ENCODE measurements at places on chromosomes 1 and 21.

- DNase-seq, result peak; percentile 87
Measured at GRCh38 chr1:235069577-235070563, 58.8 kb downstream of the TOMM20 start.

- peak; percentile 1 for DNase-seq
Measured at GRCh38 chr1:63799307-63799706, 25.5 kb downstream of the ROR1 start.

- no peak for DNase-seq
Measured at GRCh38 chr1:153532181-153532580, 3.6 kb downstream of the S100A6 start.

DNA sequence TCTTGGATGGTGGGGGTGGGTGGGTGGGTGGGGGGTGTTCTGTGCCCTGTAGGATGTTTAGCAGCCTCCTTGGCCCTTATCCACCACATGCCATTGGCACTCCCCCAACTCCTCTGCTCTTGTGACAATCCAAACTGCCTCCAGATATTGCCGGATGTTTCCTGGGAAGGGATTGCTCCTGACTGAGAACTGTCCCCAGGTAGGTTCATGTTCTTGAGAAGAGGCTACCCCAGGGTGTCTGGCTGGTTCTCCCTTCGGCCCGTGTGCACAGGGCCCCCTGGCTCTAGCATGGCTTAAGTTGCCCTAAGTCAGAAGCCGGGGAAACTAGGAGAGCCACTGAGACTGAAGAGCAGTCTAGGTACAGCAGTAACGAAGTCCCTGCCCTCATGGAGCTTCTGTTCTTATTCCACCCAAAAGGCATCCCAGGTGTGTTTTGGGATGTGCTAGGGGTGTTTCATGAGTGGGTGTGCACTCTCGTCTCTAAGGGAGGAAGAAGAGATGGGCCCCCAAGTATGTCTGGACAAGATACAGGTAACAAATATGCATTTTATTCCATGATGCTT, 19.8 kb upstream of the THRAP3 start:
- peak; percentile 51 for DNase-seq

DNA sequence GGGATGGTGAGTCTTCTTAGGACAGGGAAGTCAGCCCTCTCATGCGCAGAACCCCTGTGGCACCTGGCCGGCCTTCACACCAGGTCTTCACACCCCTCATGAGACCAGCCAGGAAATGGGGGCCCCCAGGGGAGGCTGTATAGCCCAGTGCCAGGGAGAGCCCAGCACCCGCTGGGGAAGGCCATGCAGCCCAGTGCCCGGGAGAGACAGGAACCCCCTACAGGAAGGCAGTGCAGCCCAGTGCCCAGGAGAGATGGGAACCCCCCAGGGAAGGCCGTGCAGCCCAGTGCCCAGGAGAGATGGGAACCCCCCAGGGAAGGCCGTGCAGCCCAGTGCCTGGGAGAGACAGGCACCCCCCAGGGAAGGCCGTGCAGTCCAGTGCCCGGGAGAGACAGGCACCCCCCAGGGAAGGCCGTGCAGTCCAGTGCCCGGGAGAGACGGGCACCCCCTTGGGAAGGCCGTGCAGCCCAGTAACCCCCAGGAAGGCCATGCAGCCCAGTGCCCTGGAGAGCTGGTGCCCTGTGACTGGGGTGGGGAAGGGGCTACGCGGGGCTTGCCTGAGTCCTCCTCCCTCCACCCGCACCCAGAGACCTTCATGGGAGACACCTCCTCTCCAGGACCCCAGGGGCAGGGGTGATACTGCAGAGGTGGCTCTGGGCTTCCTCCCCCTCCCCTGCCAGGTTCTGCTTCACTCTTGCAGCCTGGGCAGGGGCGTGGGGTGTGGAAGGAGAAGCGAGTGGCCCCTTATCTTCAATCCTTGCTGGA, 110.5 kb upstream of the COL6A1 start:
- no peak for DNase-seq

DNA sequence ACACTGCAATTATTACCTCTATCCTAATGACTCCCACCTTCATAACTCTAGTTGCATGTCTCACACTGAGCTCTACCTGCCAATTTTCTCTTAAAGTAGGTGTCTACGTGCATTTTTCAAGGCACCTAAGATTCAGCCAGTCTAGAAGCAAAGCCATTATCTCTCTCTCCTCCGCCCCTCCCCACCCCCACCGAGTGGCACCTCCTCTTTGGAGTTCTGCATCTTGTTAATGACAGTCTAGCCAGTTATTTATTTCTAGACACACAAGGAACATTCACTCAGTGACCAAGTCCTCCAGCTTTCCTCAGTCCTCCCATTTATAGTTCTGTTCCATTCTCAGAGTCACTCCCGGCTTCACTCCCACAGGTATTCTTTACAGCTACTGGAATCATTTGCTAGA, 47.6 kb downstream of the ASTN1 start:
- DNase-seq, result no peak

GRCh38 chr21:42148584-42148983, 70.4 kb upstream of the ABCG1 start:
- no peak for DNase-seq
